T-helper 9 cell (primary cell): ENCODE measurements at places on chromosomes 4 and X.

GRCh38 chr4:186832906-186833305 is 109.2 kb upstream of the FAT1 start:
- no peak for DNase-seq

DNA sequence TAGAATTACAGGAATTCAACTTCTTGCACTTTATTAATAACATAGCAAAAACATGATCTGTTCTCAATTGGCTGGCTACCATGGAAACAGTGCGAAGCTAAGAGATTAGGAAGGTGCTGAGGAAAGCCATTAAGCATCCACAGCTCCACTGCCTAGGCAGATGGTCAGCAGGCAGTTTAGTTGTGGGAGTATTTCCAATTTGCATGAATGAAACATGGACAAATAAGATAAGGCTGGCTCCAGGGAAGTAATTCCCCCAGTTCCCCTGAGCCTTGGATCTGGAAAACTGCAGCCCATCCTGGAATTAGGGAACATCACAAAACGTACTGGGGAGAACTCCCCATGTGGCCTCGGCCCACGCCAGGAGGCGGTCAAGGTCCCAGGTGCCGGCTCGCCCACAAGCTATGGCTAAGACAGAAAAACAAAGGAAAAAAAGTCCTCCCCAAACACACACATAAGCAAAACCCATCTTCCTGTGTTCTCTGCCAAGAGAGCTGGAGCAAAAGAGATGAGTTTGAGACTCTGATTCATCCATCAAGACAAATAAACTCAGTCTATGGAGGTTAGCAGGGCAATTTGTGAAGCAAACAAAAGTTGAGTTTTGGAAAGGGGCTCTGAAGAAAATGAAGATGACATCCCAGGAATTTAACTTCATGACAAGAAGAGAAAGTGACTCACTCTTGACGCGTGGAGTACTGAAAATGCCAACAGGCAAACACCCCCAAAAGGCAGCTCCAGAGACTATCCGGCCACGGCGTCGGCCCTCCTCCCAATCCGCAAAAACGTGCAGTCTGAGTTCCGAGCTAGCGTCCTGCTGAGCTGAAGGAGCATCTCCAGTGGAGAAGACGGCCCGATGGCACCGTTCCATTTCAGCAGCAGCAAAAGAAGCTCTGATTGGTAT is 45.1 kb downstream of the IGFBP7 start:
- DNase-seq: no peak

- no peak for DNase-seq
These were observed 73.0 kb downstream of the SEC24D start for GRCh38 chr4:118762730-118763477.

GRCh38 chr4:87489678-87490077 is 39.5 kb downstream of the SPARCL1 start:
- no peak for DNase-seq

DNA sequence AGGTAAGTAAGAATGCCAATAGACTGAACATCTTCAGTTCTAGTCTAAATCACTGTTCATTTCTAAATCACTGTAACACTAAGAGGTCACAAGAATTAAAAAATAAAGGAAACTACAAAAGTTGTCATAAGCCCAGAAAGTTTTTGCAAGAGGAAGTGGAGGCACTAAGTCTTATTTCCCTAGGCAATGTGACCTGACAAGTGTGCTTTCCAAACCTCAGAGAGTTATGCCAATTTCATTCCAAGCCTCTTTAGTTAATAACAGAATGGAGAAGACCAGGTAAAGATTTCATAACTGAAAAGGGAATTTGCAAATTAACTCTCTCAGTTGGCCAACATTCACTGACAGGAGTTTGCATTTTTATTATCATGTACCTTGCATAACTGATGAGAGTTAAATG is 40.5 kb downstream of the BBS12 start:
- no peak for DNase-seq
